ENCODE measurements at places on chromosomes 12 and 14.
A peak's percentile ranks its signal among the peaks of the same experiment; 100 is the strongest.

- peak; percentile 40 for DNase-seq
Measured at GRCh38 chr12:6062757-6063735, 61.4 kb downstream of the VWF start.

DNA sequence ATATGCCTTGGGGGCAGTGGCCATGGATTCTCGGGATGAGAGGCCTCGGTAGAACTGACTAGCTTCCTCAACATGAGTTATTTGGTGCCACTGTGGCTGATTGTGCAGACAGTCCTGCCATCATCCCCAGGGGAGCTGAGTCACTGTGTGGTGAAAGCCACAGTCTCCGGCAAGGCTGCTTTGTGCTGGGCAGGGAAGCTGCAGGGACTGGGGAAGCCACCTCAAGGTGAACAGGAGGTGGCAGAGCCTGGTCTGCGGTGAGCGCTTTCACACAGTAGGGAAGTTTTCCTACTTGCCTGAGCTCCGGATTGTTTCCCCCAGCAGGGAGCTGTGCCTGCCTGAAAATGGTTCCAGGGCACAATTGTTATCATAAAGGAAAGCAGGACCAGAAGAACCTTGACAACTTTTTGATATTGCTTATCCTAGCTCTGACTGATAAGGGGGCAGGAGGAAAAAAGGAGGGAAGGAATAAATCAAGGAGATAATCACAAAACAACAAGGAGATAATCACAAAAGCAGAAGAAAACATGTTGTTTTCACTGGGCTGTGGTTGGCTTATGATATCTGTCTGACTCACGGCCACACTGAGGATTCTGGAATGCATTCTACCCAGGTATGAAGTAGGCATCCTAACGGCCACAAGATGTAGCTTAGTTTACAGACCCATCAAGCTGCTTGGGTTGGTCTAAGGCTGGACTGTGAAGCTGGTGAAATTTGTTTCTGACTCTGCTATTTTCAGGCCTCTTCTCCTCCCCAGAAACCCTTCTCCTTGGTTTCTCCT, 32.2 kb upstream of the GNG2 start:
- DNase-seq, result peak; percentile 69

GRCh38 chr12:88334271-88334670, 192.2 kb downstream of the TMTC3 start:
- DNase-seq, result no peak

DNA sequence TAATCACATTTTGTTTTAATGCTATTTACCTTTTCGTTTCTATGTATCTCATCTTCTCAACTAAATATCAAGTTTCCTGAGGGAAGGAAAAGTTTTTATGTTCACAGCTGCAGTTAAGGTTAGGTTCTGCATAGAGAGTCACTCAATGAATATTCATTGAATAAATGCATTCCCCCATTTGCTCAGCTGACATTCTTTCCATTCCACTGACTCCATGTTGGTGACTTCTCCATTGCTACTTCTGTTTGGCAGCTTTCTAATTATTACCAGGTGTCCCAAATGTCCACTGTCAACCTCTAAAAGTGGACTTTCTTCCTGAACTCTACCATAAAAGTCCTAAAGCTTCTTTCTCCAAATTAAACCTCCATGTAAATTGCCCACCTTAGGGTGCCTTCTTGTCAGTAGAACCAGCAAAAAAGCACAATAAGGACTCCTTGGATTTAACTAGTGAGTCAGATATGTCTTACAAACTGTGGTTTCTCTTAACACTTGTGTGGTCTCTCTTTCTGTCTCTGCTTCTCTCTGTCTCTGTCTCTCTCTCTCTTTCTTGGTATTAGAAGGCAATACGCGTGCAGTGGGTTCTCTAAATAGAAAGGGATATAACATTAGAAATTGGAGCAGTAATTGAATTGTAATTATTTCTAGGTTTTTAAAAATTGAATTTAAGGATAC, 85.9 kb downstream of the TMEM117 start:
- DNase-seq, result no peak

DNA sequence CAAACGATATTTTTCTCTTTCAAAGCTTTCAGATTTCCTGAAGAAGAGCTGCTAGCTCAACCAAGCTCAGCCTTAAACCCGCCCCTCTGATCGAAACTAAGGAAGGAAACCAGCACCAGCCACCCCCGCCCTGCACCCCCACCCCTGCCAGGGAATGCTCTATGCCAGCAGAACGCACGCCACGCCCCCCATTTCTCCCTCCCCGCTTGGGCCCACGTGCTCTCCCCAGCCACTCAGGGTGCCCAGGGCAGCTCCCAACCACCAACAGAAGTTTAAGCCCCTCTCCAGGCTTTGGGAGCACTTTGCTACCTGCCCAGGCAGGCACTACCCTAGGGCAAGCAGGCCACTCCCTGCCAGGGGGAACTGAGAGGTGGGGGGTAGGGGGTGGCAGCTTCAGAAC, 18.8 kb upstream of the KRT78 start:
- DNase-seq, result peak; percentile 51

DNA sequence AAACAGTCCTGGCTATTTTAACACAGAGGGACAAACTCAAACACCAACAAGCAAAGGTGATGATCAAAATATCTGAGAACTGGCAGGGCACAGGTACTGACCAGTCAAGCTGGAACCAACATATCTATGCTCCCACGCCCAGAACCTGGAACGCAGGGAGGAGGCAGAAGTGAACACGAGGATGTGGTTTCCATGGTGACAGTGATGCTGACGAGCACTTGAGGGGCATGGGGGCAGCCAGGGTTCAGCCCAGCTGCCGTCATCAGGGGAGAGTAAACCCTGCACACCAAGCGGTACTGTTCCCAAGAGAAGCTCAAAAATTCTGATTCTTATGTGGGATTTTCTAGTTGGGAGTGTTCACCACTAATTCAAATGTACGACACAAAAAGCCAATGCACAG, 113.6 kb upstream of the SFSWAP start:
- no peak for DNase-seq

GRCh38 chr12:42690264-42690663, 100.7 kb upstream of the PRICKLE1 start:
- no peak for DNase-seq

GRCh38 chr12:24950231-24950834, 1.4 kb upstream of the BCAT1 start:
- no peak for DNase-seq

- no peak for DNase-seq
Measured at GRCh38 chr12:81644503-81644902, 114.6 kb downstream of the PPFIA2 start.

- DNase-seq, result no peak
Measured at GRCh38 chr14:61034416-61035120, 53.5 kb downstream of the SLC38A6 start.

DNA sequence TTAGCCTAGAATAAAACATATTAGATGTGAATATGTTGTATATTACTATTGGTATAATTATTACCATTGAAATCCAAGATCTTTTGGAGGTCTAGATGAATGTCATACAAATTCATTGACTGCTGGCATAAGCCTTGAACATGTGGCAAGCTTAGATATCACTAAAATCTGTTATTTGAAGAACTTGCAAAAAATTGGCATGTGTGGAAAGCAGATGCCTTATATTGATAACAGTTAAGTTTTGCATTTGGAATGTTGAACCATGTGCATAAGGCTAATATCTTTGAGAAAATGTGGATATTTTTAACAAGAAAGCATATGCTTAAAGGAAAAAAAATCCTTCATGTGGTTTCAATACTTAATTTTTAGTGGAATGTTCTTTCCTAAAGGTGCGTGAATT, 203.6 kb upstream of the PRICKLE1 start:
- DNase-seq, result no peak

- no peak for DNase-seq
Measured at GRCh38 chr14:68477110-68477455, 315.8 kb downstream of the ZFP36L1 start.

GRCh38 chr14:93587330-93587729, 156.6 kb downstream of the UNC79 start:
- no peak for DNase-seq

DNA sequence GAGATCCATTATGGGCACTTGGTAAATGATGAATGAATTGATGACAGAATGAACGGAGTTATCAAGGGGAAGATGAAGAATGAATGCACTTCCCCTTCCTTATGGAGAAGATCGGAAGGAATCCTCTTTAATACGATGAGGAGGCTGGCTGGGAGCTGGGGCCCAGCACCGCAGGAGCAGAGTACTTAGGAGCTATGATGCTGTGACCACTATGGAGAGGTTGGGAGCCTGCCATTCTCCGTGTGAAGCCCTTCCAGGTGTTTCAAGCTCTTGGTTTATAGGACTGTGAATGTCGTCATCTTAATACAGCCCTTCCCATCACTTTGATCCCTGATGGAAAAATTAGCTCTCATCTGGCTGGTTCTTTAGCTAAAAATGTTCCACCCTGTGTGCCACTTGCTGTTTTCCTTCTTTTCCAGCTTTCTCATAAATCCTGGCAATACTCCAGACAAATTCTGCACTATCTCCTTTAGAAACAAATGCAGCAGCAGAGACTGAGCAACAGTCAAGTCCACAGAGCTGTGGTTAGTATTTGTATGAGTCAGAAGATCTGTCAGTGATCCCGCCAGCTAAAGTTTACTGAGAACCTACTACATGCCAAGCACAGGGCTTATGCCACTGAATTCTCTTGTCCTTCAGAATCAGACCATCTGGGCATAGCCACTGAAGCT, 263.1 kb upstream of the CRY1 start:
- DNase-seq, result no peak

DNA sequence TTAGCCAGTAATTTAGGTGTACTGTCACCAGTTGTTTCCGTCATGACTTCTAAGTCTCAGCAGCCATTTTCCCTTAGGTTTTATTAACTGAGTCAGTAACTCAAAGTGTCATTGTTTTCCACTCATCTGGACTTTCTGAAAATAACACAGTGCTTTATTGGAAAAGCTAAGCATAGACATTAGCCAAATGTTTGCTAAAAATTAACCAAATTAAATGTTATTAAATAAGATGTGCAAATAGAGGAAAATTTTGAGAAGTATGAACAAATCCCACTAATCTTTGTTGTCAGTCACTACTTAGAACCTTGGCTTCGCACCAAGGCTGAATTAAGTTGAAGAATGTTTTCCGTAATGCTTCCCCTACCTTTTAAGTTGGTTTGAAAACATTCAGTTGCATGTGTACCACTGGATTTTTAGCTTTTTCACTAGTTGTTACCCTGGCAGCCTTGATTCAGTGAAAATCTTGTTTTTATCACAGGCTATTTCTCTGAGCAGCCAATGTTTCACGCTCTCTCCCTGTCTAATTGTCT, 43.0 kb downstream of the BORCS5 start:
- DNase-seq, result no peak

DNA sequence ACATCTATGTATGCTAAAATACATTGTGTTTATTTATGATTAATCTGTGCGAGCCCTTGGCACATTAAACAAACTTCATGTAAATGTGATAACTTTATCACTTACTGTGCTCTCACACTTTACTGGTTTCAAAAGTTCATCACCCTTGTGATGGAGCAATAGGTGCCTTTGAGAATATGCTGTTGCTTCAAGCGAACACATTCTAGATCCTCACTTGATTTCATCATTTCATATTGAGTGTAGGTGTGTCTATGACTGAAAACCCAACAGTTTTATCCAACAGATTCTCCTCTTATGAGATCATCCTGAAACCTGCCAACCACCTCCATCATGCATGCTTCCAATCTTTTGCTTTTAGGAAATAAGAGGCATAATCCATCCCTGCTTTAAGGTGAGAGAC, 854.4 kb downstream of the TMEM121 start:
- no peak for DNase-seq

- no peak for DNase-seq
Measured at GRCh38 chr12:77163074-77164038, 98.0 kb upstream of the E2F7 start.

DNA sequence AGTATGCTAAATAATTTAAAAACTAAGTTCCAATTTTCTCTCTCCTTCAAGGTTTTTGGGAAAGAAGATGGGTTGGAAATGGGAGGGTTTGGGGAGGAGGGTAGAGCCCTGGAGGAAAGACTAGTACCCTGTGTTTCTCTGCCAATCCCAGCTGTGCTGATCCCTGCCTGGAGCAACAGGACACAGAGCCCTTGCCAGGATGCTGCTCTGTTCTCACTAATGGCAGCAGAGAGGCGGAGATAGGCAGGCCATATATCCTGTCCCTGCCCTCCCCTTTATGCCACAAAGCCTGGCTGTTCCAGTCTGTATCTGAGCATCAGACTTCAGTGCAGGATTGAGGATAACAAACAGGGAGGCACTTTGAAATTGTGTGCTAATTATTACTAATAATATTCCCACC, 99.0 kb downstream of the C12orf75 start:
- DNase-seq, result no peak

- DNase-seq, result no peak
Measured at GRCh38 chr14:104993306-104993705, 7.7 kb downstream of the CLBA1 start.

GRCh38 chr12:20601668-20602280, 93.4 kb upstream of the SLCO1C1 start:
- DNase-seq, result no peak

DNA sequence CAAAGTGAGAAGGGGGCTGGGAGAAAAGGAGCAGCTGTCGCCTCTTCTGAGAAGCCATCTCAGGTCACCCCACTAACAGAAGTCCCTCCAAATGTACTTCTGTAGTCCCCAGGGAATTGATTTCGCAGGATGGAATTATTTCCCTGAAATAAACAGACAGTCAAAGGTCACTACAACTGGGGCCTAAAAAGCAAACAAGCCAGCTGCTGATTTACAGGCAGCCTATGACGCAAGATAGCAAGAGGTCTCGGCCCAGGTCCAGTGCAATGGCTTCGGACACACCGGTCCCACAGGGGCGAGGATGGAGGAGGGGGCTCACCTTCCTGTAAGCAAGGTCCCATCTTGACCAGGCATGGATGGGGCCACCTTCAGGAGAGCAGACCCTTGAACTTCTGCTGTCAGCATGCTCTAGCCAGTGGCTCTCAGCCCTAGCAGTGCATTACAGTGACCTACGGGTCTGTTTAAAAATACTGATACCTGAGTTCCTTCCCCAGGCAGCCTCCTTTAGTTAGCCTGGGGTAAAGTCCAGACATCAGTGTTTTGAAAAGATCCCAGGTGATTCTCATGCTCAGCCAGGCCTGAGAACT, 18.1 kb downstream of the NUAK1 start:
- no peak for DNase-seq

GRCh38 chr14:99754141-99755067, 38.8 kb upstream of the EML1 start:
- DNase-seq, result no peak

DNA sequence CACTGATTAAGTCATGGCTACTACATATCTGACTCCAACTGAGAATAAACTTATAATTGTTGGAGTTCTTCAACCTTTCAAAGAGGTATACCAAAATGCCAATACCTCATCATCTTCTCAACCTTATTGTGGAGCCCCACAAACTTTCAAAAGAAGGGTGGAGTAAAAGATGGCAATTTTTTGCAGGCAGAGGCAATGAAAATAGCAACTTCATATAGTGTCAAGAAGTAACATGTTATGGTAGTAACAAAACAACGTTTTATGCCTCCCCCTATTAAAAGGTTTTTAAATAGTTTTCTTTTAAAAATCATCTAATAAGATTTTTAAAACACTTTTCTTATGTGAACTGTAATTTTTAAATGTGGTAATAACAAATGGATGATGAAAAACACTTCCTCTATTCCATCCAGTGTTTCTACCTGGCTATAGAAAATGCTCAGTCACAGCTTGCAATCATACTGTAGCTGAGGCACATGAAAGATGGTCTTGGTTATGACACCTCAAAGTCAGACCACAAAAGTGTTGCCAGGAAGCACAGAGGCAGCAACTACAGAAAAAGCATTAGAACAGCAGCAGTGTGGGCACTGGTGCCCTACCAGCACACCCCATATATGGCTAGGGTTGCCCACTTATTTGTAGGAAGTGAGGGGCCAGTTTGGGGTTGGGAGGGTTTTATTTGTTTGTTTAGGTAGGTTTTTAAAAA, 7.0 kb downstream of the PPP1R12A start:
- peak; percentile 43 for DNase-seq

GRCh38 chr12:89264837-89265236, 87.5 kb downstream of the DUSP6 start:
- no peak for DNase-seq

All from activated CD4-positive, alpha-beta T cell treated with anti-CD3 and anti-CD28 coated beads for 4 hours (primary cell).